ENCODE measurements at places on chromosomes 4 and X. TPM values are rescaled to one million over a fixed set of nuclear protein-coding genes. Genes with fewer than 3 reads are reported as not detected.

DNA sequence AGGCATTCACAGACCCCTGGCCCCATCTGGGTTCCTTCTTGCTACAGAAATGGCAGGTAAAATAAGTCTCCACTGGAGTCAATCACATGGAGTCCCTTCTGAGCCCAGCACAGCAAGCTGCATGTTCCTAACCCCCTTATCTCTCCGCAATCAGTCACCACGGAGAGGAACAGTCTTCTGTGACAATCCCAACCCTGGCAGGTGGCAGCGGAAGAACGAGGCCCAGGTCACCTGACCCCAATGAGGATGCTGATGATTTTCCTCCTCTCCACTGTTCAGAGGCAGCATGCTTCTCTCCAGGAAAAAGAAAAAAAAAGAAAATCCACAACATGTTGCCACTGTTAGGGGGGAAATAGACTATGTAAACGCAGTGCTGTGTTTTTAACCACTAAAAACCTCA is 50.1 kb downstream of the TSPAN5 start:
- DNase-seq: no peak

Gene H2AZ1
- 105 TPM for total RNA-seq

GRCh38 chr4:20253283-20253734 is 1.6 kb downstream of the SLIT2 start:
- DNase-seq: peak; percentile 77

Gene ARMCX4
- 17.8 TPM for total RNA-seq

- no peak for DNase-seq
These were observed 24.1 kb upstream of the ZDHHC15 start for GRCh38 chrX:75546724-75547511.

- DNase-seq: no peak
These were observed 79.0 kb downstream of the GPR82 start for GRCh38 chrX:41802958-41803357.

GRCh38 chrX:153934148-153934761 is 582 bp downstream of the NAA10 start:
- no peak for DNase-seq

DNA sequence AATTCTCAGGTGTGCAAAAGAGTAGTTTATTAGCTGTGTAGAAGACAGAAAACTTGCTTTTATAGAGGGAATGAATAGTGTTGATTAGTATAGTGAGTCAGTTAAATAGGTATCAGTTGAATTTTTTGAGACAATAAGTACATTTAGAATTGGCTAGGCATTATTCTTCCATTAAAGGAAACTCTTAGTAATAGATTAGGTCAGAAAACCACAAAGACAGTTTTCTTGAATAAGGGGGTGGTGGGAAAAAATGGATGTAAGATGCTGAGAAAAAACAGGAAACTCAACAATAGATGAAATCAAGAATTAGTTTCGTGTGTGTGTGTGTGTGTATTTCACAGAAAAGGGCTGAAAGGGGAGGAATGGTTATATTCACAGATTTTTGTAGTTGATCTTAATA is 16.8 kb downstream of the CD38 start:
- DNase-seq: no peak

- no peak for DNase-seq
These were observed 223.9 kb upstream of the ANKRD50 start for GRCh38 chr4:124936427-124936826.

Gene GSX2
- not detected for total RNA-seq

Gene DACH2
- not detected for total RNA-seq

DNA sequence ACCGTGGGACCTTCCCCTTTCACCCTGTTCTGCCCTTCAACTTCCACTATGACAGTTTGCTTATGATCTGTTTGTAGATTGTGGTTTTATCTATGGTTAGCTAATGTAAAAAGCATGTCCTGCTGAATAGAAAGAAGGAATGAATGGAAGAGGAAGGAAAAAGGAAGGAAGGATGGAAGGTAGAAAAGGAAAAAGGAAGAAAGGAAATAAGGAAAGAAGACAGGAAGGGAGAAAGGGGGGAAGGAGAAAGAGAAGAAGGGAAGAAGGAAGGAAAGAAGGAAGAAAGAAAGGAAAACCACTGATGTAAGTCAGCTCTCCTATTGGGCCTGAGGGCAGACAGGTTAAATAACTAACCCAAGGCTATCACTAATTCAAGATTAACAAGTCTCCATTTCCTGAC is 319.1 kb upstream of the KLF3 start:
- no peak for DNase-seq

GRCh38 chrX:93673869-93674271 is at the start of gene FAM133A:
FAM133A (plus strand) TSS chrX:93674206; CDS start chrX:93709420, 35,214 bp downstream.
- DNase-seq: no peak

Gene CXCR3
- 0.32 TPM for total RNA-seq

Gene PPARGC1A
- 20.7 TPM for total RNA-seq

DNA sequence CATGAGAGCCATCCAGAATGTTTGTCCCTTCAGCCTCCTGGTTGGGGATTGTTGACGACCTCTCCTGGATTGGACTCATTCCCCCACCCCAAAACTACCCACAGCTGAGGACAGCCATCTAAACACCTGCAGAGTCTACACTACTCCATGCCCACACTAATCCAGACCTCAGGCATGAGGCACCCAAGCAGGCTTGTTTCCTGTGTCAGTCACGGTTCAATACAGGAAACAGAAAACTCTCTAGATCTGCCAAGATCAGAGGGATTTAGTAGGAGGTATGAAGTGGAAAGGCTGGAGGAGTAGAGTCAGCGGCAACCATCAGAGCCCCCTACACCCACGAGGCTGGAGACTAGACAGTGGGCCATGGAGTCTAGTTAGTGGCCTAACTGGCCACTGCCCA is 37.7 kb downstream of the HAND2 start:
- no peak for DNase-seq

DNA sequence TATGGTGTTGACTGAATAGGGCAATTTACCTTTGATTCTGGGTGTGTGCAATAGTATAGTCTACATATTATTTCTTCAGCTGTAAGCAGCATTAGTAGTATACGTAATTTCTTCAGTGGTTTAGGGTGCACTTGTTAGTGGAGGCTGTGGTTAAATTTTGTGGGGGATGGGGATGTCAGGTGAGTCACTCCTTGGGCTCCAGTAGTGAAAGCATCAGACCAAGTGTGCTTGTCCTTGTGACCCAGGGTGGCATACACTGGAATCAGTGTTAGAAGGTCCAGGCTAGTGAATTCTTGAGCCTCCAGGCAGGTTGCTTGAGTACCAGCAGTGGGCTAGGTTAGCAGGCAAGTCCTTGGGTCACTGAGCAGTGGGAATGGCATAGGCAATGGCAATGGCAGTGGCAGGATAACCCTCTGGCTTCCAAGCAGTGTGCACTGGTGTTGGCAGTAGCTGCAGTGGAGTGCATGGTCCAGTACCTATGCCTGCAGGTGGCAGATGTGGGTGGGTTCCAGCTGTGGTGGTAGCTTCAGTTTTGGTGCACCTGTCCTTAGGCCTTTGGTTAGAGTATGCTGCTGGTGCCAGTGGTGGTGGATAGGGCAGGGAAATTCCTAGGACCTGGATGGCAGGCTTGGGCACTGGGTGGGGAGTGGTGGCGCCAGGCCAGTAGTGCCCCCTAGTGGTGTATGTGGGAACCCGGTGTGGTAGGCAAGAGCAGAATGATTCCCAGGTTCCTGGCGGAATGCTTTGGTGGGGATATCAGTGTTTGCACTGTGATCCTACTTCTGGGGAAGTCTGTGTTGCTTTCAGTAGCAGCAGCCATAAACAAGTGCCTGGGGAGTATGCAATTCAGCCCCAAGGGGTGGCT is 531.0 kb downstream of the SMARCA1 start:
- no peak for DNase-seq

Gene CXCL8
- 0.51 TPM for total RNA-seq

- DNase-seq: no peak
These were observed 350.4 kb downstream of the SPRY1 start for GRCh38 chr4:123747016-123747415.

Gene SPOCK3
- total RNA-seq: not detected

DNA sequence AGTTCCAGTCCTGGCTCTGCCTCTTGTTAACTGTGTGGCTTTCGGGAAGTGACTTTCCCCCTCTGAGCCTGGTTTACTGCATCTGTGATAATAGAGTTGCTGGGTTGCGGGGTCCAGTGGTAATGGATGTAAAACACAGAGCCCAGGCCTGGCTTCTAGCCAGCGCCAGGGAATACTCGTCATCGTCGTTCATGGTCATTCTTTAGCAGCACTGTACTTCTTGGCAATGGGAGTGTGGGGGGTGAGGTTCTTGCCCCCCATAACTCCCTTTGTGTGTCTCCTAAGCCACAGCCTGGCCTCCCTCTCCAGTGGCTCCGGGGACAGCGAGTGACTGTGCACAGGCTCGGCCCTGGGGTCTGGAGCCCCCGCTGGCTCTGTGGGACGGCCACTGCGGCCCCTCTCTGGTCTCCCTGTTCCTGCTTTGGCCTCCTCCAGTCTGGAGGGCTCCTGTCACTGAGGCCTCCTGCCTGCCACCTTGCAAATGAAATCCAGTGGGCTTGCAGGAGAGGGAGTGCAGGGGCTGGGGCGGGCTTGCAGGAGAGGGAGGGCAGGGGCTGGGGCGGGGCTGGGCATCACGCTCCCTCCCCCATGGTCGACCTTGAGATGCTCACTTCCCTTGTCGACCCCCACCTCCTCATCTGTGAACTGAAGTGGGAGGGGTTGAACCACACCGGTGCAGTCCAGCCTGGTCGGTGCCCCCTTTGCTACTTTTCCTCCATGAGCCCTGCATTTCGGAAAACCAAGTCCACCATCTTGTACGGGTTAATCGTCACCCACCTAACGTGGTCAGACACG is 13.2 kb downstream of the PSAPL1 start:
- peak; percentile 64 for DNase-seq

Gene ENPP6
- total RNA-seq: 0.19 TPM

Gene CT45A10
- total RNA-seq: not detected

- DNase-seq: no peak
These were observed 8.7 kb downstream of the GASK1B start for GRCh38 chr4:158163941-158164767.

Gene GCNA
- total RNA-seq: 1.3 TPM

GRCh38 chr4:100988876-100989275 is 358.4 kb downstream of the PPP3CA start:
- no peak for DNase-seq

- DNase-seq: no peak
These were observed 587.5 kb upstream of the MAGEB2 start for GRCh38 chrX:29627833-29628232.

- no peak for DNase-seq
These were observed 556.3 kb downstream of the PPARGC1A start for GRCh38 chr4:23333556-23333945.

DNA sequence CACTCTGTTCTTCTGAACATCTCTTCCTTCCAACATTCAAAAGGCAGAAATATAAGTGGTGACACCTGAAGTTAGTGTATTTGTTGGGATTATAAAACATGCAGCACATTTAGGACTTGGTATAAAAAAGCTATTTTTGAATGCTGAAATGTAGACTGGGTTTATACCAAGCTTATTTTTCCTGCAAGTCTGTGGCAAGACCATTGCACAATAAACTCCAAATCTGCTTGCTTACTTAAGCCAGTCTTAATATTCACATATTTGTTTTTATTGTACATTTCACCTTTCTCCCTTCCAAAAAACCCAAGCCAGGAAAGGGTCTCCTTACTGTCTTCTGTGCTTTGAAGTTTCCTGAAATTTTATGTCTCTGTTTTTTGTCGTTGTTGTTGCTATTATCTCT is 63.7 kb downstream of the FHIP1A start:
- DNase-seq: no peak

Gene C4orf33
- 5.1 TPM for total RNA-seq

Gene ANOS1
- 3.1 TPM for total RNA-seq

- DNase-seq: peak; percentile 59
These were observed 313.0 kb upstream of the SLC7A11 start for GRCh38 chr4:138555108-138555507.

Gene IL21
- total RNA-seq: not detected

- DNase-seq: no peak
These were observed 91.1 kb upstream of the KIT start for GRCh38 chr4:54566608-54567007.

Gene CT45A2
- total RNA-seq: not detected

Gene DAPP1
- total RNA-seq: 2.8 TPM

- no peak for DNase-seq
These were observed 6.5 kb downstream of the TIFA start for GRCh38 chr4:112279025-112279881.
